NCI-H1092 treated with DMSO at 0.1 percent for 48 hours (cell line): ENCODE measurements at places on chromosomes 13 and 19.
A peak's percentile ranks its signal among the peaks of the same experiment; 100 is the strongest.

DNA sequence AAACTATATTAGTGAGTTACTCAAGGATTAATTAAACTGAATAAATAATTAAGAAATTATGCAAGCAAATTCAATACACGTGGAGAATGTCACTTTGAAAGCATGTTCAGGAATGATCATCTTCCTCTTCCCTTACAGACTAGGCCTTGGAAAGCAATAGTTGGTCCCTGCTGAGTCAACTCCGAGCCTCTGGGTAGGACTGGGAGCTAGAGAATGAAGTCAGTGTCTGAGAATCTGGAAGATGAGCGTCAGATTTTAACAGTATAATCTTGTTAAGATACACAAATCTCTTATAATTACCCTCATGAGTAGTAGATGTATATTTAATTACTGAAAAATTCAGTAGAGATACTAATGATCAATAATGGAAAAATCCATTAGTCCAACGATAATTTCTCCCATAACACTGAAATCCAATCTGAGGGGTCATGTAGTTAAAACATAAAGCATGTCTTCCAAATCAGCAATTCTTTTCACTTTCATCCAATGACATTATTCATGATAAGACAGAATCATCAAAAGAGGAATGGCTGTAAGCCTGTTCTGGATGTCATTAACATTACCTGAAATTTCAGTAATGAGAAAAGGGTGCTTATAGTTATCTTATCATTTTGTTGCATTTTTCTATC, 423.0 kb downstream of the DCT start:
- no peak for DNase-seq

GRCh38 chr13:21326155-21327031, 132.7 kb downstream of the ZDHHC20 start:
- DNase-seq: no peak

- peak; percentile 85 for DNase-seq
Observed at GRCh38 chr13:107866032-107866940, 349.1 kb downstream of the LIG4 start.

- no peak for DNase-seq
Observed at GRCh38 chr13:32629313-32629712, 43.1 kb downstream of the PDS5B start.

DNA sequence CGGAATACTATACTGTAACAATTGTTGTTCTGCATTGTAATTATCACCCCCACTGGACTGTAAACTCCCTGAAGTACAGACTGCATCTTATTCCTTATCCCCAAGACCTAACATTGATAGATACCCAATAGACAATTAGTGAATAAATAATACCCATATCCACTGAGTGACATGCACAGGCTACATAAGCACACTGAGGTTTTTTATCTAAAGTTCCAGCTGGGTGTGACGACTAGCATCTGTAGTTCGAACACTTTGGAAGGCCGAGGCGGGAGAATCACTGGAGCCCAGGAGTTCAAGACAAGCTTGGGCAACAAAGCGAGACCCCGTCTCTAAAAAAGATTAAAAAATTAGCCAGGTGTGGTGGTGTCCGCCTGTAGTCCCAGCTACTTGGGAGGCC, 2.5 kb downstream of the KPNA3 start:
- no peak for DNase-seq

GRCh38 chr19:12705169-12705568, 8.7 kb upstream of the FBXW9 start:
- no peak for DNase-seq

DNA sequence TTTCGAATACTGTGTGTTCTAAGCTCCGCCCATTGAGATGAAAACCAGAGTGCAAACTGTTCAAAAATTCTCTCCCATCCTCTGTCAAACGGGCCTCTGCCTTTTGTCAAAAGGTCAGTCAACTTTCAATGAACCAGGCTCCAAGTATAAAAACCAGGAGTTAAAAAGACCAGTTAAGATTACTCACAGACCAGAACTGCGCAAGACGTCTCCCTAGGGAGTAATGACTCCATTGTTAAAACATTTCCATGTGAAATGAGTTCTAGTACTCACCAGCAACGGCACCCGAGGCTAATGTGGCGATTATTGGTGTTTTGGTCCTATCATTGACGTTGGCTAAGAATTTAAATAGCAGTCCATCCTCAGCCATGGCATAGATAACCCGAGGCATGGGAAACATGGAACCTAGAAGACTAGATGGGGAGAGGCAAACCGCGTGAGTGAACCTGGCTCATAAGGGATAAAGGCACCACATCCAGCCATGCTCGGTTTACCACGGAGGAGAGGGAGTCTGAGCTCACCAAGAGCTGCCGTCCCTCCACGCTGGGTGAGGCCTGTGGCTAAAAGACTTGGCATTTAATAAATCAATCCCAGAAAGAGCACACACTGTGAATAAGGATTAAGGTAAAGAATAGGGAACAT, 73.3 kb downstream of the SLC7A1 start:
- no peak for DNase-seq
